ENCODE measurements at places on chromosomes 12 and 14.

- DNase-seq, result no peak
Observed at GRCh38 chr14:75409316-75410205, 18.3 kb upstream of the JDP2 start.

- DNase-seq, result no peak
Observed at GRCh38 chr14:100674897-100675619, 51.6 kb upstream of the DLK1 start.

DNA sequence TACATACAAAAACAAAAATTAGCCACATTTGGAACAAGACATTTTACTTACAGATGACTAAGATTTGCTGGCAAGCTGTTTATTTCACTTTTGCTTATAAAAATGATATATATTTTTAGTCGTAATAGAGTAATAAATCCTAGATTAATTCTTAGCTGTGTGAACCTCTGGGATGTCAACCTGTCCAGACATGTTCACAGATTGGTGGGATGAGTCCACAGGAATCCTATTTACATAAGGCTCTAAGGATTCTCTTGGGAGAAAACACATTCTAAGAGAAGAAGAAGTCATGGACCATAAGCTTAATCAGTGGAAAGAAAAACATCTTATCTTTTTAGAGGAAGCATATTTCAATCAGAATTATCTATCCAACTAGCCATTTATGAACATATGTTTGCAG is 797.4 kb downstream of the C12orf50 start:
- DNase-seq, result no peak

GRCh38 chr12:674272-674781 is 11.1 kb upstream of the NINJ2 start:
- no peak for DNase-seq

DNA sequence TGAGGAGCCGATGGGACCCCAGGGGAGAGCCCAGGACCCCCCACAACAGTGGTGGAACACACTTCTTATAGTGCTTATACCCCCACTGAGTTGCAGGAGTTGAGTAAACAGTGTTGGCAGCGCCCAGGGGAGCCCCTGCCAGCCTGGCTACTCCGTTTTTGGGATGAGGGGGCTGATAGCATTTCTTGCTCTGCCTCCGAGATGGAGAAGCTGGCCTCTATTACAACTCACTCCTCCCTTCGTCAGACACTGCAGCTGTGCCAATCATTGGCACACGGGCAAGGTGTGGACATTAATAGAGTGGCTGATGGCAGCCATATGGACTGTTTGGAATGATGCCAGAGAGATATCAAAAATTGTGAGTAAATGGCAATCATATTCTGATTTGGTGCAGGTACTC is 94.9 kb upstream of the TMPO start:
- DNase-seq, result no peak

DNA sequence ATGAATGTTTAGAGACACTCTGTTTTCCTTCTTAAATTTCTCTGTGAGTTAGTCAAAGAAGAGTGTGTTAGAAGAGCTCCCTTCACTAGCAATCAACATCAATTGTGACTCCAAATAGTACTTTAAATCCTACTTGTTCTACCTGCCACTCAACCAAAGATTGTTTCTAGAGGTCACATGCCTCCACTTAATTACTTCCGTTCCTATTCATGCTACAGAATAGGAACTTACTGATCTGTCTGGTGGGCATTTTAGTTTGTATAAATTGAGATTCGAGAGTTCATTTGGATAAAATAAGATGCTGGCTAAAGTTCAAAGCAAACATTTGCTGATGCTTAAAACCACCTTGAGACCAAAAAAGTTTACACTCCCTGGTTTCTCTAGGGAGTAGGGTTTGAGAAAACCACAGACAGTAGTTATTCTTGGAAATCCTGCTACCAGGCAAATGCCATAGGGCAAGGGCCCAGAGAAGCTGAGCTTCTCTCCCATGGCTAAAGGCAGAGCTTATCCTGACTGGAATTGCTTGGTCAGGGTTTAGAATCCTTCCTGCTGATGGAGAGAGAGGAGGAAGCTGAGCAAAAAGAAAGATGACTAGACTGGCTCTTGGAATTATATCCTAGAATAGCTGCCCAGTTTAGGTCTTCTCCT is 389.6 kb upstream of the ATP2B1 start:
- DNase-seq, result no peak

- no peak for DNase-seq
Observed at GRCh38 chr12:65845751-65846537, 21.7 kb downstream of the HMGA2 start.

Measured in left forelimb (tissue), 1 donor.